ENCODE measurements at places on chromosomes 11 and 22. TPM values are rescaled to one million over a fixed set of nuclear protein-coding genes. Genes with fewer than 3 reads are reported as not detected.

DNA sequence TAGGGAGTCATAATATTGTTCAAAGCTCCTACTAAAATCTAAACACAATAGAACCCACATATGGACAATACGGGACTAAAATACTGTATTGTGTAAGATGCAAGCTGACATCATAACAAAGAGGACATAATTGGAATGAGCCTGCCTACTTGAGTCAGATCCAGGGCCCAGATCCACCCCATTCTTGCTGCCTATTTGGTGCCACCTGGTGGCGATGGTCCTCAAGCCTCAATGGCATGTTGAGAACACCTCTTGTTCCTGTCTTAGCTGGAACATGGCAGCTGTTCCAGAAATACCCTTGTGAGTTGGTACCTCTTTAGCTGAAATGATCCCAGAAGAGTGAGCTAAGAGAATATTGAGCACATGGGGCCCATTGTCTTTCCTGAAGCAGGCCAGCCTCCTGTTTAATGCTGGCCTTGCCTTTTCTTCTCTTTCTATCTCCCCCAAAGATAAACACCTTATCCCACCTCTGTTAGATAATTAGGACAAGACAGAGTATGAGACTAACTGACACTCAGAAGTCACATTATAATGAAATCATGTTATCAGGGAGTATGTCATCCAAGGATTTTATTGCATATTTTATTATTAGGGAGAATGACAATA is 680.9 kb upstream of the ANO5 start:
- peak; percentile 62 for DNase-seq

DNA sequence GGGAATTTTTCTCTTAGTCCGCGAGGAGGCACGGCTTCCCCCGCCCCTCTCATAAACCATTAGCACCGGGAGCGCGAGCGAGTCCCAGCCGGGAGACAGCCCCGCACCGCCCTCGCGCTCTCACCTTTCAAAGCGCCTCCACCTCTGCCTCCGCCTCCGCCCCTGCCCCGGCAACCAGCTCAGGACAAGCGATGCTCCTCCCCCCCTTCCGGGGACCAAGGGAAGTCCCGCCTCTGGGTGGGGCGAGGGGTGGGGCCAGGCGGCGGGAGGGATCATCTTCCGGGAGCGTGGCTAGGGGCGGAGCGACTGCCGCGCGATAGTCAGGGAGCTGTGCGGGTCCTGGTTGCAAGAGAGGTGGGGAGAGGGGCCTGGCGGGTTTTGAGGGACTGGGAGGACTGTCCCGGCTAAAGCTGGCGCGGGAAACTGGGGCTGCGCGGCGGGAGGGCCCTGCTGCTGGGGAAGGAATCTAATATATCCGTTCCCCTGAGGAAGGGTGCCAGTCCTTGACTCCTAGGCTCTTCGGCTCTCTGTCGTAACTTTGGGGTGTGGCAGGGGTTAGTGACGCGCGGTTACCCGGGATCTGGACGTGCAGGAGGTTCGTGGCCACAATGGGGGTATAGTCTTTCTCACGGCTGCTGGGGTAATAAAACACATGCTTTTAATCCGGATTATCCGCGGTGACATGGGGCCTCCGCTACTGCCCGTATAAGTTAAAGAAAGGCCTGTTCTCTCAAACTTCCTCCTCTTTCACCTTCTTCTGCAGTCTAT is at the start of the genes CCDC82 and JRKL:
Gene CCDC82 (minus strand): TSS at position 193 of the 768 bp plus-strand sequence. CDS start 5,165 bp downstream, outside the sequence.
Gene JRKL (plus strand): TSS at position 294 of the 768 bp plus-strand sequence. CDS start 637 bp downstream, outside the sequence.
- peak; percentile 98 for DNase-seq

DNA sequence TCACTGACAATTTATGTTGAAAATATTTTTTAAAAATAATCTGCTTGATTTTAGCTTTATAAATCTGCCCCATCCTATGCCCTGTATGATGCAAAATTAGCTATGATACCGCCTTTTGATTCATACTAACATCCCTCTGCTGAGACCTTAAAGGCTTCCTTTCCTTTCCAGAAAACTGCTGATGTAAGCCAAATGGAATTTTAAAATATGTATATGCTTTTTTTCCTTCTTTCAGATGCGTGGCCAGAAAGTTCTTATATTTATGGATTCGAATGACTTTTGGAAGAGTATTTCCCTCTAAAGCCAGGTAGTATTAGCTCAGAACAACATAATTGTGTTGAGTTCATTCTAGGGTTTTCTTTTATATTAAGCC is 34.5 kb downstream of the SFI1 start:
- DNase-seq = no peak

GRCh38 chr11:35040221-35040942 is 98.6 kb upstream of the CD44 start:
- no peak for DNase-seq

SAA1 gene
- total RNA-seq = 11.6 TPM

SMIM35 gene
- not detected for total RNA-seq

DNA sequence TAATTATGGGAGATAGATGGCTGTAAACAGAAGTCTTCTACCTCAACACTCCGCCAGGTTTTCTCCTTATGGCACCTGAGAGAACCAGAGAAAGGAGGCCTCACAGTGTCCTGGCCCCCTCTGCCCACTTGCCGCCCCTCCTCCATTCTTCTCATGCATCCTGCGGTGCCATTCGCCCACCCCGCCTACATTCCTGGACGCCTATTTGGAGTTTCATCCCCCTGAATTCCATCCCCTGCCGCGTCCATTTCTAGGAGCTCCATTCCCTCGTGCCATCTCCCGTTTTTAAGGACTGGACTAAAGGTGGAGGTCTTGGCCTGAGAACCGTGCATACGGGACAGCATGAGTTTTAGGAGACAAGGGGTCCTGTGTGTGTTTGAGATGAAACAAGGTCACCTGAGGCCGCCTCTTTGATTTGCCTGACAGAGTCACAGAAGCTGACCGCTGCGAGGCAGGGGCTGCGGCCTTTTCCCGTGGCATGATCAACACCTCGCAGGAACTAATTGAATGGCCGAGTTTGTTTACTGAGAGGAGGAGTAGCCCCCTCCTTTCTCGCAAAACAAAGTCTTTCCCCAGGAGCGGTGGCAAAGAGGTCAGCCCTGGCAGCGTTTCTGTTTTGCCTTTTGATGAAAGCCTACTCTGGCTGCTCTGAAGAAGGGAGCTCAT is 246.2 kb downstream of the ST3GAL4 start:
- no peak for DNase-seq

Measured in sciatic nerve (tissue), 2 donors.